ENCODE measurements at places on chromosomes 4 and X.

- DNase-seq: no peak
Measured at GRCh38 chr4:81355136-81355535, 116.6 kb downstream of the RASGEF1B start.

DNA sequence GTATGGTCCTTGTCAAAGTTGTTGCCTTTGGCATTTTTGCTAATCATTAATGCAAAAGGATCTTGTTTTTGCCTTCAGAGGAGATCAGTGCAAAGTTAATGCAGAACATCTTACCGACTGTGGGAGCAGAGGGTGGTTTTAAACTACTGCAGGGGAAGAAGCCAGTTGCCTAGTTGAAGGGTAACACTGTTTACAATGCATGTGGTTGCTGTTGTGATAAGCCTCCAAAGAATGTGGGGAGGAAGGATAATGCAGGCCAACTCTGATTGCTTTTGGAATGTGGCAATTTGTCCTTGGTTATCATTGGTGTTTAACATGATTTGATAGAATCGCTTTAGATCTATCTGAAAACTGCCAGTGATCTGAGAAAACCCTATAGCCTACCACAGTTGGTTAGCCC lies 204.3 kb upstream of the TLL1 start:
- DNase-seq: no peak

DNA sequence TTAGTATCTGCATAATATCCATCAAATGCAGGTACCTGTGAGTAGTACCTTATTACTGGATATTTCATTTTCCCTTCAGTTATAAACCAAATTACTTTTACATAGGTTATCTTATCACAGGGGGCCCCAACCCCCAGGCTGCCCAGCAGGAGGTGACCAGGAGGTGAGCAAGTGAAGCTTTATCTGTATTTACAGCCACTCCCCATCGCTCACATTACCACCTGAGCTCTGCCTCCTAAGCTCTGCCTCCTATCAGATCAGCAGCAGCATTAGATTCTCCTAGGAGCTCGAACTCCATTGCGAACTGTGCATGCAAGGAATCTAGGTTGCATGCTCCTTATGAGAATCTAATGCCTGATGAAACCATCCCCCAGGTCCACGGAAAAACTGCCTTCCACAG lies 6.3 kb downstream of the PRSS12 start:
- no peak for DNase-seq

- no peak for DNase-seq
Measured at GRCh38 chr4:134627366-134627765, 425.8 kb upstream of the PABPC4L start.

GRCh38 chrX:37759878-37760418 lies 19.9 kb upstream of the CYBB start:
- DNase-seq: no peak
